ENCODE measurements at places on chromosomes 4 and X.

- no peak for DNase-seq
These were observed 249.5 kb upstream of the ETNPPL start for GRCh38 chr4:109012286-109012880.

GRCh38 chrX:110086916-110087484 is 84.1 kb downstream of the TMEM164 start:
- DNase-seq: no peak

DNA sequence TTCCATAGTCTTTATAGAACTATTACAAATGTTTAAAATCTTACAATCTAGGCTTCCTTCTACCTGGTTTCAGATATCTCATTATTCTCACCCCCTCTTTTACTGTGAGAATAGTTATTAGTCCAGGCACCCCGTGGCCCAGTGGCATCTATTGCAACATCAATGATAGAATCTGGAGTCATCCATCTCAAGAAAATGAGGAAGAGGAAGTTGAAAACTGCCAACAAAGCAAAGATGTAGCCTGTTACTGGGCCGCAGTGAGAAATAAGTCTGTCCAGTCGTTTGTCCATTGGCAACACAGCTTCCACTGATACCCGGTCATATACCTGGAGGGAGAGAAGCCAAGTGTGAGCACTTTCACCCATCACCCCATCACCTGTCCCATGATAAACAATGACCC is 6.0 kb upstream of the ASB11 start:
- no peak for DNase-seq

DNA sequence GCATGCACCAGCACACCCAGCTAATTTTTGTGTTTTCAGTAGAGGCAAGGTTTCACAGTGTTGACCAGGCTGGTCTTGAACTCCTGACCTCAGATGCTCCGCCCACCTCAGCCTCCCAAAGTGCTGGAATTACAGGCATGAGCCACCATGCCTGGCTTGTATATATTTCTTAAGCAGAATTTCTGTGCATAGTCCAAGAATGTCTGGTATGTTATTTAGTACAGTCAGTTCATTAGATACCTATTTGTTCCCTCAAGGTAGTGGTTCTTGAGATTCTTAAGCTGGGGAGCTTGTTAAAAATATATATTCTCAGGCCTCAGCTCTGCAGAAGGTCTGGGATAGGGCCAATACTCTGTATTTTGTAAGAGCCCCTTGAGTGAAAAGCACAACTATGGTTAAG is 4.6 kb upstream of the SERTM2 start:
- no peak for DNase-seq

DNA sequence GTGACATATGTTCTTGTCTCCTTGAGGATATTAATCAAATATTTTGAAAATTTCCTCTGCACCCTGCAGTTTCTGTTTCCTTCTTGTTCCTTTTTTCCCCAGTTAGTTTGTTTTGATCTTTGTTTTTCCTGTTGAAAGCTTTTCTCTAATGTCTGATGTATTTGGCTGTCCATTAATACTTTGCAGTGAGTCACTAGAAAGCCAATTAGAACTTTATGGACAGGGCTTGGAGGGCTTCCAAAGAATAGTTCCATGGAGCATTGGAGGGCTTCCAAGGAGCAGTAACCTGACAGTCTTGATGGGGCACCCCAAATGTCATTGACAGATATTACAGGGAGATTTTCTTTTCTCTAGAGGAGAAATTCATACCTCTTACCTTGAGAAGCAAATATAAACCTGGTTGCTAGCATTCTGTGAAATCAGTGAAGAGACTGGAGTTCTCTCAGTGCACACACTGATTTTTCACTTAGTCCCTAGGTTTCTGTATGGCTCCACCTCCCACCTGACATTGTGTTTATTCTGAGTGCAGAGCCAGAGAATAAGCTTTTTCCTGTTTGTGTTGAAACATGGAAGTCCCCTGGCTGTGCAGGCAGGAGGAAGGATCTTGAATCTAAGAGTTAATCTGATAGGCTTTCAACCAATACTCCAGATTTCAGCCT is 26.5 kb downstream of the SPARCL1 start:
- no peak for DNase-seq

DNA sequence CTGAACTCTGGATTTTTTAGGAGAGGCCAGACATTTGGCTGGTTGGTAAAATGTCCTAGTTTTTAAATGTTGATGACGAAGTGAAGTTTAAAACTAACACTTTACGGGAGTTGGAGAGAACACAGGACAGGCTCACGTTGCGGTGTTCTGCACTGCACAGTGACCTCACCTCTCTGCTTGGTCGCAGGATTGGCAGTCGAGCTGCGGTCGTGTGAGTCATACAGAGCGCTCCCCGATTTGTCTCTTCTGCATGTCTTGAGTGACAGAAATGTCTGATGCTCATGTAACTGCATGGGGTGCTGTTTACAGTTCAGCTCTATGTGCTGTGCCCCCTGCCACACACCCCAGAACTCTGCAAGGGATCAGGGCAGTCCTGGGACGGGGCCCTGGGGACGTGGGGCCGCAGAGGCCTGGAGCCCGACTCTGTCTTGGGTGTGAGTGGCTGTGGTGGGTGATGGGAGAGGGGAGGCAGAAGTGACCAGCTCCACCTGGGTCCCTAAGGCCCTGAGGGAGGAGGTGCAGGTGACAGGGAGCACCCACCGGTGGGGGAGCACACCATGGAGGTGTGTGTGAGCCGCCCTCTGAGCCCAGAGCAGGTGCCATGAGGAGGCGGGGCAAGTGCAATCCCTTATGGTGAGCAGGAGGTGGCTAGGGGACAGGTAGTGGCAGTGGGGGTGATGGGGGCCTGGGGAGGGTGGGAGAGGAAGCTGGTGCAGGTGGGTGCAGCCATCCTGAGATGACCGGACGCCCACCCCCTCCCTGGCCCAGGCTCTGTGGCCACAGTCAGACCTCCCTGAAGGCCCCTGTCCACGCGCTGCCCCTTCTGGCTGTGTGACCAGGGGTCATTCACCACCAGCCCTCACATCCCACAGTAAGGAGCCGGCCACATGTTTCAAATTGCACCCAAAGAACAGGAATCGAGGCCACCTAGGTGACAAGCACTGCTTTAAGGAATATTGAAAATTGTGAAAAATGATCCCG is 77.9 kb upstream of the ADRA2C start:
- no peak for DNase-seq

DNA sequence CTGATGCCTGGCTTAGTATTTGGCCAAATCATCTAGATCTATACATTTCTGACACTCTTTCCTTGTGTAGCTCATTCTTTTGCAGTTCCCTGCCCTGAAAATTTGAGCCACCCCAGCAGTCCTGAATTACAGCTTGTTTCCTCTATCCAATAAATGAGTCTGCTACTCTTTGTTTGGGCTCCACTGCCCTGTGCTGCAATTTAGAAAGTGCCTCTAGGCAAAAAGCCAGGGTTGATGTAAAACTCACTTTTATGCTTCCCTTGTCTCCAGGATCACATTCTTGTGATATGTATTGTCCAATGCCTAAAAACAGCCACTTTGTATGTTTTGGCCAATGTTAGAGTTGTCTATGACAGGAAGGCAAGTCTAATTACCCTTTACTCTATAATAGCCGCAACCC is 101.7 kb upstream of the MAP3K15 start:
- no peak for DNase-seq

DNA sequence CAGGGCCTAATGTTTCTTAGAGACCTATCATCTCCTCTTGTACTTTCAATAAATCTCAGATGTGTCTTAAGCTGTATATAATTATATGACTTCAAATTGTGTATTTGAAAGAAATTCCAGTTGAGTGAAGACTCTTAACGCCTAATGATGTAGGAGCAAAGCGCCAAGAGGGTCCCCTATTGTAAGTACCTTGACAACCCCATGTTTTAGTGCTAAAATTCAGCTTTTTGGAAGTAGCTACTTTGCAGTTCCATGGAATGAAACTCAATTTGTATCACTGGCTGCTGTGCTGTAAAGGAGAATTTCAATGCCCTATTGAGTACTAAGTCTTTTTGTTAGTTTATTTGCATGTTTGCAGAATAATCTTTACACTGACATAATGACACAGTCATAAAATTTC is 1826.6 kb upstream of the AGA start:
- no peak for DNase-seq

- DNase-seq: no peak
These were observed 13.0 kb downstream of the PPP1R3F start for GRCh38 chrX:49282647-49283011.

GRCh38 chr4:83864097-83864817 is 328.3 kb downstream of the GPAT3 start:
- no peak for DNase-seq
